Activated CD8-positive, alpha-beta memory T cell treated with anti-CD3 and anti-CD28 coated beads for 1 hour (primary cell): ENCODE measurements at places on chromosomes 12 and 14.
A peak's percentile ranks its signal among the peaks of the same experiment; 100 is the strongest.

GRCh38 chr12:80099259-80099658 lies at the start of gene OTOGL:
TSS of gene OTOGL (plus strand) at chr12:80099537. CDS start at chr12:80209432, 109,895 bp downstream.
- no peak for DNase-seq

GRCh38 chr14:103356024-103356682 lies 22.1 kb downstream of the EIF5 start:
- DNase-seq = no peak

DNA sequence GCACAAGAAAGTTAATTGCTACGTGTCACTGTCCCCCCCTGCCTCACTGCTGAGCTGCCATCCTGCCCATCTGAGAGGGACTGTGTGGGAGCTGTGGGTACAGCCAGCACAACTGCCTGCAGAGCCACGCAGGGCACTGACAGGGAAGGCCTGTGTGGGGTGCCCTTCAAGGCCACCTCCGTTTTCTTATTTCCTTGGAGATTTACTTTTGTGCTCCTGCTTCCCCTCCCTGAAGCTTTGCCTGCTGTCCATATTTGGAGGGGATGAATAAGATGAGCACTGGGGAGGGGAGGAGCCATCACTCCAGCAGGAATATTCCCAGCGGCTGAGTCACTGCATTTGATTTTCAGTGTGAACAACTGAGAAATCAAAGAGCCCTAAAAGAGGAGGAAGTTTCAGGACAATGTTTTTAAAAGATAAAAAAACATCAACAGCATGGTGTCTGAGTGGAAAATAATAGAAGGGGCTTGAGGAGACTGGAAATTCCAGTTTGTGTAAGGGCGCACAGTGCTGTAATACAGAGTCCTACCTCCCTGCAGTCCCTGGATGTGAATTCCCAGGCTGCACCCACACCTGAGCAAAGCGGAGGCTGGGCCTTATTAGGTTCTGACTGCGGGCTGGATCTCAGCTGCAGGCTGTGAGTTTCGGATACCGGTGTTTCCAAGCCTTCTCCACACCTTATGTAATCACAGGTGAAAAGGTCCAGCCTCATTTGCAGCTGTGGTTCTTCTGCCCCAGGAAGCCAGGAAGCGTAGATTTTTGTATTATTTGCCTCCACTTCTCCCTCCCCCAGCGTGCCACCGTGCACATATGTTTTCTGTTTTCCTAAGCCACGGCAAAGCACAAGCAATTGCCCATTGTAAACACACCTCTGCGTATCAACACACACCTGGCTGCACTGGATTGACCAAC lies 192.6 kb upstream of the BCL2L14 start:
- DNase-seq = no peak

DNA sequence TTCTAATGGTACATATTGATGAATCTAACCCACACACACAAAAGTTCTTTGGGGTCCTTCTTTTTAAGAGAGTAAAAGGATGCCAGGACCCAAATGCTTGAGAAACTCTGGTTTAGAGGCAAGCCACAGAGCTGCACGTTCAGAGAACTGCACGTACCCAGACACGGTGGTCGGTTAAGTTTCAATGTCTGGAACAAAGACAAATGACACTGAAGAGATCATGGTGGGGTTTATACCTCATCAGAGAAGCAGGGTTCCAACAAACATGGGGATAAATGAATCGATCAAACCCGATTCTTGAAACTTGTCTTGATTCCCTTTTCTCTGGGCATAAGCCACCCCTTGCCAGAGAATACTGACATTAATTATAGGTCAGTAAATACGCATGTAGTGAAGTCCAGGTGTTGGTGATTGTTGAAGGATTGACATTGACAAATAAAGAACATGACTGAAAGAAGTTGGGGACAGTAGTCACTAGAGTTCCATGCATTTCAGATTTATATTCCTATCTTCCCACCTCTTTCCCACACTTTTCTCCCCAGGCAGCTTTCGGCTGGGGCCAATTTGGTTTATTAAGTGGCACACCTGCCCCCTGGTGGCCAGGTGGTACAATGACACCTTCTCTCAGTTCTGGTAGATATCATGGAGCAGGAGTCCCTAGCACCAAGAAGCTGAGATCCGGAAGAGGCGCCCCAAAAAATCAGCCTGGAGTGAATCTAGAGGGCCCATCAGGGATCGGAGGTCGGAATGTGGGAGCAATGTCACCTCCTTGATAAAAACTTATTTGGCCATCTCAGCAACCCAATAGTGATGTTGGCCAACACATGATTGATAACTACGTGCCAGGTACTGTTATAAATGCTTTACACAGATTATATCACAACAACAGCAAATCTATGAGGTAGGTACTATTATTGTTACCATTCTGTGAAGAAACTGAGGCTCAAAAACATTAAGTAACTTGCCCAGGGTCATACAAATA lies 17.8 kb upstream of the HDAC7 start:
- DNase-seq = peak; percentile 58

DNA sequence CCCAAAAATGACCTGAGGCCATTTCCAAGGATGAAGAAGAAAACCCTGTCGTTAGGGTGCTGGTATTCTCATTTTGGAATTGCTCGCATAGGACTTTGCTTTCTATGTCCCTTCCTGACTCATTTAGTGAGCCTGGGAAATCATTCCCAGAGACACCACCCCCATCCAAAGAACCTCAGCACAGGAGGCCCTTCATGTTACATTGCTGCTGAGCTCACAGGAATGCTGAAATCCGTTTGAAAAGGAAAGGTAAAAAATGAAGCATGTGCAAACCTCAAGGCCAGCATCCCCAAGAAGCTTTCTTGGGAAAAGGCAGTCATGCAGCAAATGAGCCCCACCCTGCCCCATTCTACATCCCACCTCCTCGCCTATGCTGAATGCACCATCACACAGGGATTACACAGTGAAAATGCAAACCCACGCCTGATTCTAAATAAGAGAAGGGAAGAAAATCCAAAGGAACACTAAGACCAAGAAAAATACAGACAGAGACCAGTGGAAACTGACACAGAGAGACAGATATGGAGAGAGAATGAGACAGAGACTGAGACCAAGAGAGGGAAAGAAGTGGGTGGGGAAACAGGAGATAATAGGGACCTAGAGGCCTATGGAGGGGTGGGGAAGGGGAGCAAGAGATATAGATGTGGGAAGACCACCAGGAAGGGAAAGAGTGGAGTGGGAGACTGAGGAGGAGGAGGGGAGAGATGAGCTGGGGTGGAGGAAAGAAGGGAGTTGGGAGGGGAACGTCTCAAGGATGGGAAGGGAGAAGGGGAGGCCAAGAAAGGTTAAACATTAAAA lies 33.5 kb downstream of the NIN start:
- DNase-seq = no peak

GRCh38 chr12:49541140-49541861 lies 2.5 kb downstream of the KCNH3 start:
- DNase-seq = no peak

GRCh38 chr14:88191605-88192004 lies 131.5 kb downstream of the KCNK10 start:
- DNase-seq = no peak

DNA sequence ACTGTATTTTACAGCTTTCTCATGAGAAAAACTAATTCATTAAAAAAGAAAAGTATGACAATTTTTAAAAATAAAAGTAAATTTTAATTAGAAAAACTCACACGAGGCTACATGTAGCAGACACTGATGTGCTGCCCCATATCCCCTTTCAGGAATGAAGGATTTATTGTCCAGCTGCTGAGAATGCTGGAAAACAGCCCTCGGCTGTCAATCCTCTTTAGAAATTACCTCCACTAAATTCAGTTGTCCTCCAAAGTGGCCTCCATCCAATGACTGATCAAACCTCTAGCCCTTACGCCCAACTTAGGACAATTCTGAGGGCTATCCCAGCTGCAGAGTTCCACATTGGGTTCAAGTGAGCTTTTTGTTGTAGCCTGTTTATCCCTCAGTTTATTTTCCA lies 29.8 kb upstream of the AP4S1 start:
- no peak for DNase-seq

GRCh38 chr12:119117936-119118335 lies 60.8 kb upstream of the HSPB8 start:
- DNase-seq = no peak

GRCh38 chr14:53032838-53033390 lies 82.1 kb upstream of the FERMT2 start:
- DNase-seq = no peak

- DNase-seq = no peak
Measured at GRCh38 chr14:59182641-59183040, 5.8 kb upstream of the DAAM1 start.
